ENCODE measurements at places on chromosomes 13 and 19. TPM values are rescaled to one million over a fixed set of nuclear protein-coding genes. Genes with fewer than 3 reads are reported as not detected.

- H3K4me1 ChIP-seq: no peaks in the 10 kb centered on the region
- H3K27me3 ChIP-seq: no peaks in the 10 kb centered on the region
- H3K36me3 ChIP-seq: no peaks in the 10 kb centered on the region
- no peak for DNase-seq
These were observed 58.7 kb downstream of the SIAH3 start for GRCh38 chr13:45792827-45793303.

- H3K27ac ChIP-seq: no peak overlapping the region
- H3K4me3 ChIP-seq: no peak overlapping the region
- DNase-seq: no peak
- peaks cover 35% of the 10 kb centered on the region for H3K36me3 ChIP-seq
- no peaks in the 10 kb centered on the region for H3K27me3 ChIP-seq
These were observed 21.3 kb upstream of the ZBTB7A start for GRCh38 chr19:4087787-4088679.

GRCh38 chr13:77353995-77354394 lies 27.1 kb upstream of the MYCBP2 start:
- no peaks in the 10 kb centered on the region for H3K27me3 ChIP-seq
- DNase-seq: no peak
- H3K4me1 ChIP-seq: no peaks in the 10 kb centered on the region
- H3K36me3 ChIP-seq: no peaks in the 10 kb centered on the region

The CYP4F12 gene
- total RNA-seq: 4.5 TPM

The CCDC169 gene
- not detected for total RNA-seq

The NLRP7 gene
- total RNA-seq: 0.15 TPM
